Stimulated activated CD4-positive, alpha-beta T cell treated with anti-CD3 and anti-CD28 coated beads, Interleukin-15, amount 100 ng/mL, for 24 hours (primary cell): ENCODE measurements at places on chromosomes 5 and 9.

- DNase-seq: no peak
These were observed 156.7 kb upstream of the TLX3 start for GRCh38 chr5:171152382-171152781.

DNA sequence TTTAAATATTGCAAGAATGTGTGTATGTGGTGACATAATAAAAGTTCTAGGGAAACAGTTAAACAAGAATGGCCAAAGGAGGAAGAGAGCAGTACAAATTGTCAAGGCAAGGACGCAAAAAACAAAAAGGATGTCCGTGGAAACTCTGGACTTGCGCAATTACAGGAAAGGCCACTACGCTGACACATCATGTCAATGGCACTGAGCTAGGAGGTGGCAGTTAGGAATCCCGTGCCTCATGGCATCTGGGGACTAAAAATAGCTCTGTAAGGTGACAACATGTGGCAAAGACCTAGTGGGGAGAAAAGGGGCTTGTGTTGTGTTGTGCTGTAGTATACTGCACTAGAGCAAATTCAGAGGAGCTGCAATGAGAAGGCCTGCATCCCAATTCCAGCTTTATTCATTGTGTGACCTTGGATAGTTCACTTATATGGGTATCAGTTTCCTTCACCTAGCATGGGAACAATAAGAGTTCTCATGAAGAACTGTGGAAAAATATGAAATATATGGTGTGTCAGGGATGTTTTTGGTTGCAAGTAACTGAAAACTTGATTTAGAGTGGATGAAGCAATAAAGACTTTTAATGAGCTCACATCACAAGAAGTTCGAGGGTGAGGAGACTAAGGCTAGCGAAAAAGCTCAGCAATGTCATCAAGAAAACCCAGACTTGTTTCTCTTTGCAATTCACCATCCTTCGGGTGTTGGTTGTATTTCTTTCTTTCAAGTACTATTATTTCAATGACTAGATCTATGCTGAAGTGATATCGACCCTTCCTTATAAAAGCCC is 124.1 kb upstream of the STC2 start:
- no peak for DNase-seq

- no peak for DNase-seq
These were observed 25.2 kb downstream of the WNK2 start for GRCh38 chr9:93209097-93209496.

GRCh38 chr9:38269775-38270174 is 122.7 kb upstream of the ALDH1B1 start:
- no peak for DNase-seq

DNA sequence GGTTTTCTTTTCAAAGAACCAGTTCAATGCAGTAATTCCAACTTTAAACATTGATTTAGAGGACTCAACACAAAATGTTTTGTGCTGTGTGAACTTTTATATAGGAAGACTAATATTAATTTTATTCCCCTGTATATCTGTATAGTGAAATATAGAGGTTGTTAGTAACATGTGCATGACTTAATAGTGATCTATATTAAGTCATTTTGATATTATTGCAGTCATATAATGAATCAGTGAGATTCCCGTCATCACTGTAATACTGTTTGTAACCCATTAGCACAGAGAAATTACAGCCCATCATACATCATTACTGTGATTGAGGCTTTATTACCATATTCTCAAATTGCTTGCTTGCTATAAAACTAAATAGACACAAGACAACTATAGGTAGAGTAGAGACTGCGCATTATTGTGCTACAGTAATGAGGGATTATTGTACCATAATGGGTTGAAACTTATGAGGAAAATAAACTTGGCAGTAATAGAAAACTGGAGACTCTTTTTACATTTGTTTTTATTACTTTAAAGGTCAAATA is 170.7 kb downstream of the RANBP17 start:
- no peak for DNase-seq

- no peak for DNase-seq
These were observed 218.0 kb upstream of the ADRA1B start for GRCh38 chr5:159698322-159698721.

DNA sequence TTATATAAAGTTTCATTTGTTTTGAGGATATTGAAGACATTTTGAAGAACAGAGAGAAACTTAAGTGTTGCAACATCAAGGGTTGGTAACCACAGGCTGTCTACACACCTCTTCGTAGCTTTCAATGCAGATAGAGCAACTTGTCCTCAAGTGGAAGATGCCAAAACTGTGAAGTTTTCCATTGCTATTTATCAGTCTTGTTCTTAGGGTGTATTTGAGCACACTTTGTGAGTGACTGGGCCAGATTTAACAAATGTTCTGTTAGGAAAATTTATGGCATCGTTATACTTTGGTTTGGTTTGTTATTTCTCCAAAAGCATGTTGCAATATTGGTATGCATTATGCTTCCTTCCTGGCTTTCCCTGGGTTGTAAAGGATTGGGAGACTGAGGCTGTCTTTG is 31.6 kb downstream of the NNT start:
- DNase-seq: no peak

- no peak for DNase-seq
These were observed 54.1 kb downstream of the MTAP start for GRCh38 chr9:21856301-21857094.

DNA sequence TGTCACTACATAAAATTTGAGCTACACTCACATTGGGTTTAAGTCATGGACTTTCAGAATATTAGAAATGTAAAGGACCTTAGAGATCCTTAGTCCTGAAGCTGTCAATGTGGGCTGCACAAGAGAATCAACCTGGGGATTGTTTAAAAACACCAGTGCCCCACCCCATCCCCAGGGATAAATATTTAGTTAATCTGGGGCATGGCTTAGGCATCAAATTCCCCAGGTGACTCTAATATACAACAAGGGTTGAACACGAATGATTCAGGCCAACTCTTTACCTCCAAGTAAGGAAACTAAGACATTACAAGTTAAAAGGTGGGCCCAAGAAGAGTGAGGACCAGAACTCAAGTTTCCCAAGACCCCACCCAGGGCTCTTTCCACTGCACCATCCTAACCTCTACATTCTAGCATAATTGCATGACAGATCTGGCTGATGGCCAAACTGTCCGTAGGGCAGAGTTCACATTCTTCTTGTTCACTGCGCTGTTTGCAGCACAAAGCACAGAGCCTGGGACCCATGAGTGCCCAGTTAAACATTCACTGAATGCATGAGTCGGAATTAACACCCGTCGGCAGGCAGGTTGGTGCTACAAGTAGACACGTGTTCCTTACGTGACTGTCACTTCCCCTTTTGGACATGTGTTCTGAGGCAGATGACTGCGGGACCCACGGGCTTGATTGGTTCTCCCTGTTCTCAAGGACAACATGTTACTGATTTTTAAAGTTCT is 25.2 kb downstream of the CYFIP2 start:
- peak; percentile 46 for DNase-seq

DNA sequence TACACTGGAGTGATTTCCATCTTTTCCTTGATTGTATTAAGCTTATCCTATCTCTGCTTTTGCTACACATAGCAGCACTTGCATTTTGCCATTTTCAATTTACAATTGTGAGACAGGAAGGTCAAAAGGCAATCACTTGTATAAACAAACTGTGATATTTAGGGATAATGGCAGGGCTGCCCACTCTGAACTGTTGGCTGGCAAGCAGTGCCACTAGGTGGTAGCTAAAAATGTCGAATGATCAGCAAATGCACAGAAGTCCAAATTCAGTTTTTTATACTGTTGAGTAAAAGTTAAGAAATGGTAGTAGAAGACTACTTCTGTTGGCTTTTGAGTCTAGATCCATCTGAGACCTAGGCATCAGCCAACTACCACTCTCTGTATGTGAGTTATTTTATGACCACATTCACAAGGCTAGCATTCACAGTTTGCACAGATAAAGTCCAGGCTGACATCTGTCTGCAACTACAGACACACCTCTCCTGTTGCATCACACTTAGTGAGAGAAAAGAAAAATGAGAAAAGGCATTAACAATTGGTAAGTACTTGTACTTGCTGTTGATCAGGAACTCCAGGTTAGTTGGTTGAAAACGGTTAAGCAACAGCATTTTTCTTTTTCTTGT is 108.8 kb upstream of the ASTN2 start:
- DNase-seq: no peak

GRCh38 chr5:80220245-80220897 is 35.5 kb downstream of the SERINC5 start:
- no peak for DNase-seq

- DNase-seq: no peak
These were observed 252.4 kb upstream of the DAPK1 start for GRCh38 chr9:87245271-87245670.

- no peak for DNase-seq
These were observed 259.1 kb downstream of the MLLT3 start for GRCh38 chr9:20363233-20363632.

GRCh38 chr5:40914835-40915234 is 5.5 kb downstream of the C7 start:
- no peak for DNase-seq

DNA sequence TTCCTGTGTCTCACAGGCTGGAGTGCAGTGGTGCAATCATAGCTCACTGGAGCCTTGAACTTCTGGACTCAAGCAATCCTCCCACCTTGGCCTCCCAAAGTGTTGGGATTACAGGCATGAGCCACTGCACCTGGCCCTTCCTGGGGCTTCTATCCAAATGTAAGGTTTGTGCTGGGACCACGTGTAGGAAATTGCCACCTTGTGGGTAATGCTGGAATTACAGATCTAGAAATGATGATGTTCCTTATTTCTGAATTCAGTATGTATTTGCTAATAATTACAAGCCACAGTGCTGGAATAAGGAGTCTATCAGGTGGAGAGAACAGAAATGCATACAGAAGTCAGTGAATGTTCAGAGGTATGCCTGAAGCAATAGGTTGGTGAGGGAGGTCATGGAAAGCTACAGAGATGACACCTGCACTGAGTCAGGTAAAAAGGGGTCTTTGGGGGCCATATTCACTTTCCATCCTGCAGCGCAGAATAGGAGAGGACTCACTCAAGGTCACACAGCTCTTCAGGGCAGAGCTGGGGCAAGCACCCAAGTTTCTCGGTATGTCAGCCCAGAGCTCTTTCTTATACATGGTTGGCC is 8.8 kb upstream of the IGFBPL1 start:
- peak; percentile 11 for DNase-seq

DNA sequence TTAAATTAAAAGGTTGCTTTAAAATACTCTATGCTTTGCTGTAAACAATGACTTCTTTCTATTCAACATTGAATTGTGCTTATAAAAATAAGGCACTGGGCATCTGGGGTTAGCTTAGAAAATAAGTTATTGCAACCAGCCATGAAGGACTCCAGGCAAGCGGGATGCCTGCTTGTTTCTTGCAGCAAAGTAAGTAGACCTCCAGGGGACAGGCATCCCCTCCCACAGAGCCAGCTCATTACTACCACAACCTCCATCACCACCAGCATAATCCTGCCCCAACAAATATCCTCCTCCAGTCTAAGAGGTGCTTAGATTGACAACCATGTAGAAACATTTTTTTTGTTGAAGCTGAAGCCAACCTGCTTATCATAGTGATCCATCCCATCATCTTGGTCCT is 190.4 kb downstream of the TARS1 start:
- DNase-seq: no peak

DNA sequence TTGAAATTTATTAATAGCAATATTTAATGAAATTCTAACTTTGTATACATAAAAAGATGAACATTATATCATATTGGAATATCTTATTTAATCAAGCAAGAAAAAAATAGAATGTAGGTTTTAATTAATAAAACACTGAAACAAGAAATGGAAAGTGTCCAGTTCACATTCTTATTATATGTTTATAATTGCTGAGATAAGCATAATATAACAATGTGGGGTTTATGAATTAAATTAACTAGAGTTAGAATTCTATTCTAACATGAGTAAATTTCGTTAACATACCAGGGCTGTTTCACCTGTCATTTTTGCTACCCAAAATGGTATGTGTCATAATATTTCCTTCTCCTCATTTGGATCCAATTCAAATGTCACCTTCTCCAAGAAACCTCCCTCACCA is 12.3 kb downstream of the CDH9 start:
- DNase-seq: no peak

DNA sequence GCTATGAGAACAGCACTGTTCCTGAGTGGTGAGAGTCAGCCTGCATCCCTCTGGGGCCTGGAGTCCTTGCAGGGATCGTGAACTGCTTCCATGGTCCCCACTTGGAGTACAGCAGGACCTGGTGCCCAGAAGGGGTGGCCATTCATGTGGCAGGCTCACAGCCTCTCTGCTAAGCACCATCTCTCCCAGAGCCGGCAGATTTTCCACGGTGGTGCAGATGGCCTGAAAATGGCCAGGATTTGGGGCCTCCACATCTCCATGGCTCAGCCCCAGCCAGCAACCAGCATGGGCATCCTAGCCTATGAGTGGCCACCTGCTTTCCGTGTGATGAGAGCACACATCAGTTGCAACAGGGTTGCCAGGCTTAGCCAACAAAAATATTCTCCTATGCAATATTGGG is 33.9 kb upstream of the SEMA4D start:
- no peak for DNase-seq

- DNase-seq: no peak
These were observed 191.7 kb downstream of the CDK5RAP2 start for GRCh38 chr9:120388003-120388855.

DNA sequence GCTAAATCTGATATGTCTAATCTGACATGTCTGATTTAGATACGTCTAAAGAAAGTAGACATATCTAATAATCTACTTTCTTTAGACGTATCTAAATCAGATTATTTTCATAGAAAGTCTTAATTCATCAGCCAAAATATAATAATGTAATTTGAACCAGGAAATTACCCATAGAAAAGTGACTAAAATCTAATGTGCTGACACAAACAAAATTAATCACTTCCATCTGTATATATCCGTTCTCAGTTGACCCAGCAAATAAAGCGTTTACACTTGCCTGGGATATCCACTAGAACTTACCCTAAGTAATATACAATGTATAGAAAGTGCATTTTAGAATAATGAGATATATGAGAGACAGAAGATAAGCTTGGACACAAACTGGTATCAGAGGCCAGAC is 56.7 kb downstream of the TTLL11 start:
- no peak for DNase-seq
